ENCODE measurements at places on chromosomes 6 and 20.
A peak's percentile ranks its signal among the peaks of the same experiment; 100 is the strongest.

GRCh38 chr6:122012578-122012977, 386.9 kb upstream of the HSF2 start:
- DNase-seq, result no peak

GRCh38 chr6:30568245-30568644, 3.0 kb upstream of the ABCF1 start:
- no peak for DNase-seq

- DNase-seq, result no peak
These were observed 48.1 kb upstream of the MDGA1 start for GRCh38 chr6:37745748-37746147.

DNA sequence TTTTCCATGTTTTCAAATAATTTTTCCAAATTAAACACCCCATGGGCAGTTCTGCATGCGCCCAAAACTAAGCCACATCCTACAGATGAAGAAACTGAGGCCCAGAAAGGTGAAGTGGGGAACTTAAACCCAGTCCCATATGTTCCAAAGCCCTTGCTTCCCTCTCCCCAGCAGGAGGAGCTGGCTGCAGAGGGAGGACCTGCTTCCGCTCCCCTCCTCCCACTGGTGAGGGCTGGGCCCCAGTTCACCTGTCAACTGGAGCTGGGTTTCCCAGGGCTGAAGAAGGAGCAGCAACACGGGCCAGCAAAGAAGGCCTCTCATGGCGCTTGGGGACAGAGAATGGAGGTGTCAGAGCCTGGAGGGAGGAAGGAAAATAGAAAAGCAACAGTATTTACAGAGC, 1.4 kb upstream of the RBPJL start:
- no peak for DNase-seq

DNA sequence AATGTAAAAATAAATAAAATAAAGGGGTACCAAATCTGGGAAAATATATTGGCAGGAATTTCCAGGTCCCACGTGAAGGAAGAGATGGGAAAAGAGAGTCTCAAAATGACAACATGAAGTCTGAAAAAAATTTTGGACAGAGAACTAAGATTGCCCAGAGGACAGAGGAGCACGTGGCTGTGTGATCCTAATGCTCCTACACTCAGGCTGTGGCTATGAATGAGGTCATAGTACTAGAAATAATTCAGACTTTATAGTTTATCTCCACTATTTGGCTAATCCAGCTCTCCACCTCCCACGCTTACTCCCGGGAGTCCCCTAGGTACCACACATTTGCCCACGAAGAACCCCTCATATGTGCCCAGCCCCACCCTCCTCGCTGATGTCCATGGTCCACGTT, 42.8 kb upstream of the STMND1 start:
- DNase-seq, result no peak

DNA sequence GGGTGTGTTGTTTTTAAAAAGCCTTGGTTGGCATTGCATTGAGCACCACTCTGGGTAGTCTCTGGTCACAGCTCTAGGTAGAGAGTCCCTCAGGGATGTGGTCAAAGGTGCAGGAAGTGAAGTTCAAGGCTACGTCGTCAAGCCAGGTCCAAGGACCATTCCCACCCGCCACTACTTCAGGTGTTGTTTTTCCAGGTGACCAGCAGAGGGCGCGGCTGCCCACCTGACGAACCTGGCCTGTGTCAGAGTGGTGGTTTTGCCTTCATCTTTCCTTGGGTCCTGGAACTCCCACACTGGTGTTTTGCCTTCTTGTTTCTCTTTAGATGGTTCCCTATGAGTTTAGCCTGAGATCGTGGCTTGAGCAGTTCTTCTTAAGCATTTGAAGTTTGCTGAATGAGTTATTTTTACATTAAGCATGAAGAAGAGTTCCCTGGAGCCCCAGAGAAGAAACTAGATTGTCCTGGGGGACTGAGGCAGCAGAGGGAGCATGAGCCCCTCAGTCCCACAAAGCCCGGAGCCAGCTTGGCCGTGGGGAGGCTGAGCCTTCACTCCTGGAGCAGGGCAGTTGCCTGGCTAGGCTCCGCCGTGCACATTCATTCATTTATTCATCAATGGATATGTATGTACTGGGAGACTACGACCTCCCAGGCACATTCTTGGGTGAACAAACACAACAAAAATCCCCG, 5.6 kb upstream of the PHACTR3 start:
- DNase-seq, result no peak

- DNase-seq, result no peak
These were observed 17.6 kb downstream of the LRRN4 start for GRCh38 chr20:6036213-6036612.

- DNase-seq, result no peak
These were observed 77.3 kb downstream of the KCNQ5 start for GRCh38 chr6:72699159-72699558.

DNA sequence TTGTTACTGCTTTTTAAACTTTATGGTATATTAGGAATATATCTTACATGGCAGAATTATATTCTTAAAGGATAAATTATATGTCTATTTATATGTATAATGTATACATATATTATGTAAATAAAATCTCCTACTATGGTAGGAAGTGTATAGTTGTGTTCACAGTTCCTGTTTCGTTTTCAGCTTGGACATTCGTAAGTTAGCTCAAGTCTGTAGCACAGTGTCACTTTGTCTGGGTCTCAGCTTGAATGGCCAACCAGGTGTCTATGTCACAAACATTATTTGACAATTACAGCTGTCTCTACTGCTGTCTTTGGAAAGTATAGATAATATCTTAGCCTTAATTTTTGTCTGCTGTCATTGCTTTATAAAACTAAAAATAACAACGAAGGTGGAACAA, 303.9 kb downstream of the CDKAL1 start:
- DNase-seq, result no peak

- no peak for DNase-seq
These were observed 13.8 kb downstream of the MMP24 start for GRCh38 chr20:35240083-35240810.

GRCh38 chr20:44549123-44549522, 27.3 kb upstream of the SERINC3 start:
- DNase-seq, result no peak

DNA sequence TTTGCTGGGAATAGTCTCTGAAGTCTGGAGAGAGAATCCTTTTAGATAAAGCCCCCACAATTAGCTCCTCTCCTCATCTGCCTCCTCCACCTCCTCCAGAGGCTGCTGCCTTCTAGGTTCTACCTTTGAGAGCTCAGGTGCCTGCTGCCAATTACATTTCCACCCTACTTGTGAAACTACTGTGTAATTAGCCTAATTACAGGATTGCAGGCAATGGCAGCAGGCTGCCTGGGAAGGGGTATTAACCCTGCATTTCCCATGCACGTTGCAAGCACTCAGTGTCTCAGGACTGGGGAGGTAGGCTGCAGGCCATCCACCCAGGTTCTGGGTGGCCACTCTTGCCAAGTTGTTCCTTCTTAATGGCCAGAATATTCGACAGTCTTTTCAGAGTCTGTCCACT, 215.6 kb upstream of the ZNF217 start:
- DNase-seq, result no peak

DNA sequence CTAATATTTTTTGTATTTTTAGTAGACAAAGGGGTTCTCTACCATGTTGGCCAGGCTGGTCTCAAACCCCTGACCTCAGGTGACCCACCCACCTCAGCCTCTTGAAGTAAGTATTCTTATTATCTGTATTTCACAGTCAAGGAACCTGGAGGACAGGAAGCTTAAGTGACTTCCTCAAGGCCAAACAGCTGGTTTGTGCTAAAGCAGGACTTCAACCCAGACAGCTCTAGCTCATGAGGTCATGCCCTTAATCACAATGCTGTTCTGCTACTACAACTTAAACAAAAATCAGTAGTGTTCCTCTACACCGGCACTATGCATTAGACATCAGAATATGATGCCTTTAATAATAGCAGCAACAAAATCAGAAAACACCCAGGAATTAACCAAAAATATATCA, 168.9 kb downstream of the ADGB start:
- DNase-seq, result no peak

DNA sequence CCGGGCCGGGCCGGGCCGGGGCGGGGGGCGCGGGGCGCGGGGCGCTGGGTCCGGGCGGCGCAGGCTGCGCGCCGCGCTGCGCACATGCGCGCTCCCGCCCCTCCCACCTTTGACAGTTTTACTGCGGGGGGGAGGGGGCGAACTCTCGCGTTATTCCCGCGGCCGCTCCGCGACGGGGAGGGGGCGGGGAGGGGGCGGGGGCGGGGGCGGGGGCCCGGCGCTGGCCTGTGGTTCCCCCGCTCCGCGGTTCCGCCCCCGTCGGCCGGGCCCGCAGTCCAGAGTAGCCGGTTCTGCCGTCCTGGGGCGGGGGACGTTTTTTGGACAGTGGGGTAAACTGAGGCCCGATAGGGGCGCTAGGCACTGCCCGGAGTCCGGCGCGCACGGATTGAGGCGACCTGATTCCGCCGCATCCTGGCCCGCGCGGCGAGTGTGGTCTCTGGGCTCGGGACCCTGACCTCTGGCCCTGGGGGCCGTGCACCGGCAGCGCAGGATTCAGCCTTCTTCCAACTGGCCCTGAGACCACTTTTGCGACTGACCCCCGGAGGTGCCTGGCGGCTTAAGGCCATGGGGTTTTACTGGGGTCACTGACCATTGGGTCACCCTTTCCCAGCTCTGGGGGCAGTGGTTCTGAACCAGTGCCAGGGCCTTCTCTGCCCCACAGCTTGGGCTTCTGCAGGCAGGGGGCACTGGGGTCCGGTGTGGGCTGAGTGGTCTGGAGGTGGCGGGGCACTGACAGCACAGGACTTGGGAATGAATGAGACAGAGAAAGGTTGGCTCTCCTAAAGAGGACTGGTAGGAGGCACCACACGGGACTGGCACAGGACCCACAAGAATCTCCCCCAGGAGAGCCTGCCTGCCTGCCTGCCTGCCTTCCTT, at the start of gene ZNF512B:
Gene ZNF512B (minus strand): TSS at position 93 of the 876 bp plus-strand sequence. CDS start 1,980 bp downstream, outside the sequence.
- DNase-seq, result no peak

DNA sequence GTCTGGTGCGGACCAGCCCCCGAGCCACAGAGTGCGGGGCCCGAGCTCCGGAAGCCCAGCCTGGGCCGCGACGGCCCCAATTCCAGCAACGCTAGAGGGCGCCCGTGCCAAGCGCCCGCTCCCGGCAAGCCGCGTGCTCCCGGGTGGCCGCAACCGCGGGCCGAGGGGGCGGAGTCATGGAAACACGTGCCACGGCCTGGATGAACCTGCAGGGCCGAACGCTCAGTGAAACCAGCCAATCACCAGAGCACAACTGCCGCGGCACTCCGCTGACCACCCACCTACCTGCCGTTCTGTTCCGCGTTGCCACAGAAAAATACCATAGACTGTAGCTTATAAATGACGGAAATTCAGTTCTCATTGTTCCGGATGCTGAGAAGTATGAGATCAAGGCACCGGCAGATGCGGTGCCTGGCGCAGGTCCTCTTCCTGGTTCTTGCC, 85.7 kb upstream of the FOXC1 start:
- DNase-seq, result peak; percentile 75

GRCh38 chr6:101058296-101058695, 177.2 kb upstream of the ASCC3 start:
- no peak for DNase-seq

DNA sequence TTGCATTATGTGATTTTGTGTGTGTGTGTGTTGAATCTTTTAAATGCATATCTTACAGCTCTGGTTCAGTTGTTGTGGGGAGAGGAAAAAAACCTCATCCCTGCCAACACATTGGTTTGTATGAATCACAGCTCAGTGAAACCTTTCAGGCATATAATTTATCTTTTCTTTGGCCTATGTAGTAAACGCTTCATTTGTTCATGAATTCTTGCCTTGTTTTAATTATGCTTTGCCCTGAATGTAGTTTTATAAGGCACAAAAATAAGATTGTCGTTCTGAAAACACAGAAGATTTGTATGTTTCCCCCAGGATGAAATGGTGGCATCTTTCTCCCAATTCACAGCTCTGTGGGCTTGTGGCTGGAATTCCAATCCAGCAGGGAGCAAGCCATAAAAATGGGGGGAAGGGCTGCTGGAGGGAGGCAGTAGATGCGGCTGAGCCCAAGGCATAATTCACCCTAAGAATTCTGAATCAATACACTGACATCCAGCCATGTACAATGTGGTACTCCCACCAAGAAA, 45.1 kb downstream of the BCAS1 start:
- DNase-seq, result no peak

DNA sequence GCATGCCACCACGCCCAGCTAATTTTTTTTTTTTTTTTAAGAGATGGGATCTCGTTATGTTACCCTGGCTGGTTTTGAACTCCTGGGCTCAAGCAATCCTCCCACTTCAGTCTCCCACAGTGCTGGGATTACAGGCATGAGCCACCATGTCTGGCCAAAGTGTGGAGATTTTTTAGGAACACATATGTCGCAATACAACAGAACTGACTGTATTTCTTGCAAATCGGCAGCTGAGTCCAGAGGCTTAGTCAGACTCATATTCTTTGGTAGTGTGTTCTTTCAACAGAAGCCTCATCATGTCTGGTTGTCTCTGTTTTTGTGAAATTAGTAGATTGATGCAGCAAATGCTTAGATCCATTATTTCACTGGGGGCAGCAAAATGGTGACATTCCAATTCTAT, 23.9 kb upstream of the CD164 start:
- DNase-seq, result no peak

DNA sequence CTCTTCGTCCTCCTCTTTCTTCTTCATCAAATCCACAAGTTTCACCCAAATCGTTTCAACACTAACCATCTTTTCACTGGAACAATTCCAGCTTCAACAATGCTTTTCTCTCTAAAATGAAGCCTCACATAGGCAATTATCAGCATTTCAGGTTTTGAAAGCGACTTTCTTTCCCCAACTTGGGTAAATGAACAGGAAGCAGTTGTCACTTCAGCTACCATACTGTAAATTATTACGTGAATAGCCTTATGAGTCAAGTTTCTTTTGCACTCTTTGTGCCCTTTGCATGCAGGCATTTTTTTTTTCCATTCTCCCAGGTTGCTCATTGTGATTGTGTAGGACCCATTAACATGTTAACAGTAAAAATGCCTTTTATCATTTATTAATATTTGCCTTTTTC, 121.7 kb upstream of the BTBD3 start:
- no peak for DNase-seq

- DNase-seq, result no peak
These were observed 13.2 kb downstream of the ADGRF1 start for GRCh38 chr6:47028835-47029360.

GRCh38 chr20:38965264-38965663, 3.1 kb downstream of the DHX35 start:
- DNase-seq, result no peak

GRCh38 chr20:23995905-23996666, 7.5 kb upstream of the GGTLC1 start:
- DNase-seq, result peak; percentile 18

GRCh38 chr20:42082611-42083010, 464.4 kb upstream of the CHD6 start:
- no peak for DNase-seq

All from stimulated activated CD4-positive, alpha-beta T cell treated with anti-CD3 and anti-CD28 coated beads, Interleukin-15, amount 100 ng/mL, for 1 hour (primary cell).